Amygdala (tissue), 56 donors: ENCODE measurements at places on chromosomes 1 and 21.

GRCh38 chr1:89596698-89597097 is 36.2 kb upstream of the LRRC8C start:
- DNase-seq, result no peak

DNA sequence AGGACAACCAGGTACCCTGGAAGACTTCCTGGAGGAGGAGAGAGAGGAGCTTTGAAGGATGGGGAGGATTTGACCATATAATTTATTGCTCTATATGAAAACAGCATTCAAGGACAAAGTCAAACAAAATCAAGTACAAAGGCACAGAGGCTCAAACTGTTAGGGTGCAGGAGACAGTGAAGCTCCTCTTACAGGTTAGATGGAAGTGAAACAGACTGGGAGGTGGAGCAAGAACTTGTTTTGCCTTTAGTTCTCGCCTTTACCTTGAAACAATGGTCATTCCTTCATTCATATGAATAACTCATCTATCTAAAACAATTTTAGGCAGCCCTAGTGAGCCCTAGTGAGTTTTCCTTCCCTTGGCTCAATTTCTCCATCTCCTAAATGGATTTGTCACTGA is 199.6 kb downstream of the HIVEP3 start:
- no peak for DNase-seq

DNA sequence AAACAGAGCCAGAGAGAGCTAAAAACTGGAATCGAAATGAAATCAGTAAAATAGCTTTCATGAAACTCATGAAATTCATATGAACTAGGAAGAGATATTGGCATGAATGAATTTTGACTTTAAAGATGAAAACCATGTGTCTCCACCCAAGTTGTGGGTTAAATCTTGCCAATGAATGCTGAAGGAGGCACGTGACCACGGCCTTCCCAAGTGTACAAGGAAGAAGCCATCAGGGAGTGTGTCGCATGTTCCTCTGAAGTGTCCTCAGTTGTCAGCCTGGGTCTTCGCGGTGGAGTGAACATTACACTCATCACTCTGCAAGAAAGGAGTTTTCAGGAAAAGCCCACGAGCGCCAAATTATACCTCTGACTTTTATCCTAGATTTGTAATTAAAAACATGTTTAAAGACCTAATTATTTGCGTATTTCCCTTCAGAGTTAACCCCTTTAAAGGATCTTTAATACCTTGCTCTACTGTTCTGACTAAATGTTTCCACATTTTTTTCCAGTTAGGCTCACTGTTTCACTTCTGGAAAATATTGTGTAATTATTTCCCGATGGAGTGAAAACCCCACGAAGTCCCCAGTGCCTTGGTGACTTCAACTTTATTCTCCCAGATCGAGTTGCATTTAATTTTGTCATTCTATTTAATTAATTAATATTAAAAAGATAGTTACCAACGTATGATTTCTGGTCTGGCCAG is 118.3 kb downstream of the DHRS3 start:
- no peak for DNase-seq

DNA sequence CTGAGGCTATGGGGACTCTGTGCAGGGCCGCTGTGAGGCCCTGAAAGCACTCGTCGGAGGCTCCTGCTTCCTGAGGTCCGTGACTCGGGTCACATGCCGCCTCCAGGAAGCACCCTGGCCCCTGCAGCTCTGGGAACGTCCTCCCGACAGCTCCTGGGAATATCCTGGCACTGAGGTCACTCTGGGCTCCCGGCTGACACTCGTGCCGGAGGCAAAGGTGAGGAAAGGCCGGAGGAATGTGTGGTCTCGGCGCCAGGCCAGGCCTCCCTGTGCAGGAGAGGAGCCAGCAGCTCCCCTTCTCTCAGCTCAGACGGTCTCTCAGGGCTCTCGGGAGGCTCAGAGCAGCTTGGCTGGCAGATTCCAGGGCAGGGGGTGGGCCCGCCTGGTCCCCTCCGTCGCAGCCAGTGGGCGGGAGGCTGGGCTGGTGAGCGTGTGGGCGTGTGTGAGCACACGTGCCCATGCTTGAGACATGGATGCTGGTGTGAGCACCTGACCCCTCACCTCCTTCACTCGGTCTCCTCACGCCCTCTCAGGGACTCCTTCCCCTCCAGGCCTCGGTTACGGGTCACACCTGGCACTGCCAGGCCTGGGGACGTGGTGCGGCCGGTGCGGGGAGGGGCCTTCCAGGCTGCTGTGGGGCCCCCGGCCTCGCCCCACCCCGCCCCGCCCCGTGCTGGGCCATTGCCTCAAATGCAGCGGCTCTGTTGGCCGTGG is 5.5 kb upstream of the RNF223 start:
- DNase-seq, result no peak

DNA sequence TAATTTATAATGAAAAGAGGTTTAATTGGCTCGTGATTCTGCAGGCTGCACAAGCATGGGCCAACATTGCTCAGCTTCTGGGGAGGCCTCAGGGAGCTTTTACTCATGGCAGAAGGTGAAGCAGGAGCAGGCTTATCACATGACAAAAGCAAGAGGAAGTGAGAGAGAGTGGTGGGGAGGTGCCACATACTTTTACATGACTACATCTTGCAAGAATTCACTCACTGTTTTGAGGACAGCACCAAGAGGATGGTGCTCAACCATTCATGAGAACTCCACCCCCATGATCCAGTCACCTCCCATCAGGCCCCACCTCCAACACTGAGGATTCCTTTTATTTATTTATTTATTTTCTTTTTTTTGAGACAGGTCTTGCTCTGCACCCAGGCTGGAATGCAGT is 5.5 kb upstream of the PLEKHM2 start:
- DNase-seq, result no peak

DNA sequence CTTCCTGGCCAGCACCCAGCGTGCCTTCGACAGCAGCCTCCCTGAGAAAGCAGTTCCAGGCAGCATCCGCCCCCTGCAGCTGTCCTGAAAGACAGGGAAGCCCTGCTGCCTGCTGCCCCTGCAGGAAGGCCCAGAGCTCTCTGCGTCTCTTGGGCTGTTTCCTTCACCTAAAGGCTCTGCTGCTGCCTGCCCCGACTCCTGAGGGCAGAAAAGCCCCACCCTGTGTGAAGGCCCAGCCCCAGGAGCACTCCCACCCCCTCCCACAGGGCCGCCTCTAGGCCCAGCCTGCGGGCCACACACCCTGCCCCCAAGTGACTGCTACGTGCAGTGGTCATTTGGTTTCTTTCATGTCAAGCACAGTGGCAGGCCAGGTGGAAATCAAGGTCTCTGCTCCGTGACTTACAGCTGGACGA is 12.4 kb downstream of the RIPK4 start:
- no peak for DNase-seq

GRCh38 chr1:186662752-186663151 is 17.5 kb downstream of the PTGS2 start:
- DNase-seq, result no peak

DNA sequence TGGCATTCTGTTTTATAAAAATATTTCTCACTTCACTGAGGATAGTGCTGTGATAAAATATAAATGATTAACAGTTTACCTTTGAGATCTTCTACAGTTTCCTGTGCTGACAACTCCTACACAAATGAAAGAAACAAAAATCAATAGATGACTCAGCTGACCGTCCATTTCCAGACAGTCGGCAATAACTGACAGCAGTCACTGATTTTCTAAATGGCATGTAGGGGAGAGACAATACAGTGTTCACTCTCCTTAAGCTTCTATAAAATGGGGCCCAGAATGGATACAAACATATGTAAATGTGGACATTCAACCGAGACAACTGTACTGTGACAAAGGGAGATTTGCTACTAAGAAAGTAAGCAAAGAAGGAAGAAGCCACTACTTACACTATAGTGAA is 34.3 kb downstream of the PCNX2 start:
- no peak for DNase-seq

- DNase-seq, result no peak
Measured at GRCh38 chr21:45709173-45709572, 65.6 kb downstream of the PCBP3 start.

DNA sequence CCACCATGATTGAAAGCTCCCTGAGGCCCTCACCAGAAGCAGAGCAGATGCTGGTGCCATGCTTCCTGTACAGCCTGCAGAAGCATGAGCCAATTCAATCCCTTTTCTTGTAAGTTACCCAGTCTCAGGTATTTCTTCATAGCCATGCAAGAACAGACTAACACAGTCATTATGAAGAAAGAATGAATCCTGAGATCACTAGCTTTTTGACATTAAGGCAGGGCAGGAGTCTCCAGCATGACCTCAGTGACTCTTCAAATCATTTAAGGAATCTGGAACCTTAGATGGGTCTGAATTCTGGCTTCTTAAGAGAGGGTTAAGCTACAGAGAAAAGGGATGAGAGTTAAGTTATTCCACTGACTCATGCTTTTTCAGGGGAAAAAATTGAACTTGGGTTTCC is 79.0 kb downstream of the PTPN14 start:
- no peak for DNase-seq

GRCh38 chr1:65434255-65434654 is 13.8 kb downstream of the LEPR start:
- no peak for DNase-seq

DNA sequence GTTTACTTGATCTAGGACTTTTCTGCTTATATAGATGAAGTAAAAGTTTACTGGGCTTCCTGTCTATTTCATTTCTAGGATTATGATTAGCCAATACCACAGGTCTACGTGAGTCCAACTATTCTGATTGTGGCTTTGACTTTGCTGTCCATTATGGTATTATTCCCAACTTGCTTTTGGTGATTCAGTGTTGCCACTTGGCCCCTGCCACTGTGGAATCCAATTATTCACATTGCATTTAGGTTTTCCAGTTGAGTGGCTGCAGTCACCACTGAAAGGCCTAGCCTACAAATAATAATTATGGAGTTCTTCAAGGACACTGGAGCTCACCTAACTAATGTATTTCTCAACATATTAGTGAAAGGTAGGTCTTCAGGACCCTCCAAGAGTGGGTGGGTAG is 574.3 kb upstream of the USP24 start:
- DNase-seq, result no peak

DNA sequence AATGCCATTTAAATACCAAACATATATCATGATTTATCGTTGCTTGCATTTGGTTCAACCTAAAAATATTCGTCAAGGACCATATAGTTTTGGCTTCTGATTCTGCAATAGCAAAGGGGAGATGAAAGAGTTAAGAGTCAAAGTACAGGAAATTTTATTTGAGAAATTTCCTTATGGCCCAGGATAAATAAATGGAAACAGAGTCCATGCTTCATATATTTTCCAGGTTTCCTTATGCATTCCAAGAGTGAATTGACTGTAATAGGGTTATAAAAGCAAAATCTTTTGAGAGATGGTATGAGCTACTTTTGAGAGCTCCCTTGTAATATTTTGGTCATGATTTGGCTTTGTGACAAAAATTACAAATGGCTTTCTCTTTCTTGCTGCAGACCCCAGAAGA is 140.1 kb downstream of the HMCN1 start:
- DNase-seq, result no peak

- DNase-seq, result no peak
Measured at GRCh38 chr1:235972311-235972689, 92.6 kb downstream of the NID1 start.

DNA sequence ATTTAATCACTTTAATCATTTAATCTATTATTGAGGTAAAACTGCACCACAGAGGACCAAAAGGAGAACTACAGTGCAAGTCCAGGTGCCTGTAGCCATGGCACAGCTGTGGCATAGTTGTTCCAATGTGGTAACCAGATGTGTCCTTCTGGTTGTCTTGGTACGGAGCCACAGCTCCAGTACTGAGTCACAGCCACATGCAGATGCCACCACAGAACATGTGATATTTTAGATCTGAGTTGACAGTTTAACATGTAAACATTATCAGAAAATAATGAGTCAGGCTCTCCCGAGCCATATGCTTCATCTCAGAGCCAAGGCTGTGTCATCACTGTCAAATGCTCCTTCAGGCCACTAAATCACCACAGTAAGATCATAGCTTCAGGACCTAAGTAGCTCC is 56.4 kb upstream of the RGS7 start:
- DNase-seq, result no peak

- DNase-seq, result no peak
Measured at GRCh38 chr1:153119491-153119971, 6.2 kb upstream of the SPRR2F start.
